ENCODE measurements at places on chromosomes 3 and 15.

GRCh38 chr15:97078591-97078990, 748.1 kb downstream of the NR2F2 start:
- DNase-seq, result no peak

DNA sequence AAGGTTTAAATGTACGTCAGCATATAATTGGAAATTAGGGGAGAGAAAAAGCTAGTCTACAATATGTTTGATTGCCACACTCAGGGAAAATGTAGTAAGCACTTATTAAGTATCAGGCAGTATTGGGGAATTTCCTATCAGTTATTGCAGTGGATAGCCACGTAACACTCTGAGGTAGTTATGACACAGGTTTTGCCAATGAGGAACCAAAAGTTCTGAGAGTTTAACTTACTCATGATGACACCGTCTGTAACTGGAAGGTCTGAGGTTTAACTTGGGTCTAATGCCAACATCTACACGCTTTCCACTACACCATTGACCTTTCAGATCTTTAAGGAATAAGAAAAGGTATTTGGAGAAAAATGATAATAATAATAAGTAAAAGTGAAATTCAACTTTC, 89.5 kb downstream of the ZMAT3 start:
- DNase-seq, result no peak

DNA sequence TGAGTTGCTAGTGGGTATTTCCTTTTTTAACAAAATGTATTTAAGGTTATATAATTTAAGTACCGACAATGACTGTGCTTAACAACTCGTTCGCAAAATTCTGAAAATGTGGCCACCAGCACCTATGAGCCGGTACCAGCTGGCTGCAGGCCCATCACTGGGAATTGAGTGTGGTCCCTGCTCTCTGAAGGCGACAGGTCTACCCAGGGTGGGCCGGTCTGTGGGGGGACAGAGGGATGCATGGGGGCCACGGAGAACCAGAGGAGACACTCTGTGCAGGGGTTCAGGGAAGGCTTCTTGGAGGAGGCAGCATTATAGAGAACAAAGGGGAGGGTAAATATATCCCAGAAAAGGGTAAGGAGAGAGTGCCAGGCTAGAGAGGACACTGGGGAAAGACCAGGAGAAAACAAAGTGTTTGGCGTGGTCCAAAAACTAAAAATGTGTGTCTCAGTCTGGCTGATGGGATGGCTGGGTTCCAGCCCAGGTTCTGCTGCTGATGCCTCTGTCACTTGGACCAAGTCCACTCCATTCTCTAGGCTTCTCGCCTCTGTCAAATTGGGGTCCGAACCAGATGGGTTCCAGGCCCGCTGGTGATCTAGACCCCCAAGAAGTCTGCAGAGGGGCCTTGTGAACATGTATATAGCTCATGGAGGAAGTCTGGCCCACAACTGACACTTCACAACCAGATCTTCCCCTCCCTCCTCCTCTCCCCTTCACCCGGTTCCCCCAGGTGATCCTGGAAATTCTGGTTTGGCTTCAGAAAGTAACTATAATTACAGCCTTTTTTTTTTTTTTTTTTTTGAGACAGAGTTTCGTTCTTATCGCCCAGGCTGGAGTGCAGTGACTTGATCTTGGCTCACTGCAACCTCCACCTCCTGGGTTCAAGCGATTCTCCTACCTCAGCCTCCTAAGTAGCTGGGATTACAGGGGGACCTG, 10.7 kb upstream of the CYP11A1 start:
- no peak for DNase-seq

DNA sequence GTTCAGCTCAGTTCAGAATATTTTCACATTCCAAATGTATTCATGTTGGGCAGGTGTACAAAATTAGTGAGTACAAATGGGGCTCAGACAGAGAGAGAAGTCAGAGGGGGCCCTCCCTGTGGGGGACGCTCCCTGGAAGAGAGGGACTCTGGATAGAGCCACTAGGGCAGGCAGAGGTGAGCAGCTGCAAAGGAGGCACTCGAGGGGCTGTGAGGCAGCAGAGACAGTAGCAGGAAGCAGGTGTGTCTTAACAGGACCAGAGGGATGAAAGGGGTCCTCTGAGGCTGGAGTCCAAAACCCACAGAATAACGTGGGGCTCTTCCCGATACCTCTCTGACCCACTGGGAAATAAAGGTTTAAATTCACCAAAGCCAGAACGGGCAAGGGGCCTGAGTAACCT, 127.1 kb downstream of the MEGF11 start:
- no peak for DNase-seq

- DNase-seq, result no peak
Observed at GRCh38 chr3:129662191-129662608, 55.7 kb upstream of the PLXND1 start.

DNA sequence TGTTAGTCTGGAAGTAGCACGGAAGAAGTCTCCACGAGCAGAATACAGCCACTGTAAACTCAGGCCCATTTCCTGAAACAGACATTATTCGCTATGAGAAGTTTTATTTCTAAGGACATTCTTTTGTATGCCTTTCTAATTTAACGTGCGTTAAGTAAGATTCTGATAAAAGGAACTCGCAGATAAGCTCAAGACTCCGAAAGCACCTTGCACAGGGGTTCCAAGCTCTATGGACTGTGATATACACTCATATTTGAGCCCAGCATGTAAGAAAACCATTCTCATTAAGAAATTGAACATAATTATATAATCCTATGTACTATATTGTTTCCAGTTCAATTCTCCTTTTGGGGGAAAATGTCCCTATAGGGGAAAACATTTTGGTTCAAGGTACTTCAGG, 28.4 kb downstream of the TFRC start:
- no peak for DNase-seq

DNA sequence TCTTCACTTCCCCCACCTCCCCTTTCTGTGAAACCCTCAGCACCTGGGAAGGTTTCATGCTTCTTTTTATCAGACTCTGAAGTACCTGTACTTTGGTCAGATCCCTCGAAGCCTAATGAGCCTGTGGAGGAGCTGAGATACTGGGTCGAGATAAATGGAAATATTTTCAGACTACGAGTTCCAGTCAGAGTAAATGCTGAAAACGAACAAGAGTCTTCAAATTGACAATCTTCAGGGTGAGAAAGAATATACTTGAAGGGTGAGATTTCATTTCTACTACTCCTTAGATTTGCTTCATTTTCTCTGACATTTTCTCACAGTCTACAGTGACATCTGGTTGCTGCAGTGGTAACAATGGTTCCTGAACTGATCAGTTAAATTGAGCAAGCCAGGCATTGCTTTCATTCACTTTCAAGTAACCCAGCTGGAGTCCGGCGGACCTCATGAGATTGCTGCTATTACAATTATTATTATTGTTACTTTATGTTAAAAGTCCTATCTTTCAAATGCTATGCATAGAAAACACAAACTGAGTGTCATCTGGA, 337.2 kb downstream of the VGLL3 start:
- no peak for DNase-seq

DNA sequence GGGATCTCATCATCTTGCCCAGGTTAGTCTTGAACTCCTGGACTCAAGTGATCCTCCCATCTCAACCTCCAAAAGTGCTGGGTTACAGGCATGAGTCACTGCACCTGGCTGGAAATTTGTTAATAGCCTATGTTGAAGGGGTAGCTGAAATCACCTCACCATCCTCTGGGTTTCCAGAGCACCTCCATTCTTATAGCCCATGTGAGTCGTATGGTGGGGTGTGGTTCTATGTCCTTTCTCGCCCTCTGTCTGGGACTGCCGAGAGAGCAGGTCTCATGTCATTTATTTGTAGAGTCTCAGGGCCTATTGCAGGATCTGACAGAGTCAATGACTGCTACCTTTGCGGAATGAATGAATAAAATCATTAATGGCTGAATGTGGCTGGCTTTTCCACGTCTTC, 20.9 kb downstream of the CEMIP start:
- no peak for DNase-seq

DNA sequence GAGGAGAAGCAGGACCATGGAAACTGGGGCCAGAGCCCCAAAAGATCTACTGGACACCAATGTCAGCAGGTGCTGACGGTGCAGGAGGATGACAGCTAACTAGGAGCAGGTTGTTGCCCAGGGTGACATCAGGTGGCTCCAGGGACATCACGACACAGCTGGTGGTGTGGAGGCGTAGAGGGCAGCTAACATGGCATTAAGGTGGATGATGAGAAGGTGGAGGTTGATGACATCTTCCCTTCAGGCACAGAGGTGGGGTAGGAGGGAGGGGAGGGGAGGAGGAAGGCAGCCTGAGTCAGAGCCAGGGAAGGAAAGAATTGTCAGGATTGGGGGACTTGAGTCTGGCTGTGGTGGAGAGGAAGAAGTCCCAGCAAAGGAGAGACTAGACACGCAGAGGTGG, 1.5 kb upstream of the EPHB1 start:
- DNase-seq, result no peak

DNA sequence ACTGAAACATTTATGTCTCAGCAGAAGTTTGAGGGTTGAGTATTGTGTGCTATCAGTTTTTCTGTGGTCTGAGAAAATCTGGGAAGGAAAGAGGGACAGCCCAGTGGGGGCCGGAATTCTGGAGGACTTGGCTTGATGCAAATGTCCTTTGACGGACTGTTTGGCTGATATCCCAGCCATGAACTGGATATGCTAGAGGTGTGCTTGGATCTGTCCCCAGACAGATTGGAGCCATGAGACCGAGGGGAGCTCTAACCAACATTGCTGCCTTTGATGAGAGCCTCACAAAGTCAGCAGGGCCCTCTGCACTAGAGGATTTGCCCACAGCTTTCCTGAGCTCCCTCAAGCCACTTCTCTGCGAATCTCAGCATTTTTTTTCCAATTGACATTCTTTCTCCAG, 405.6 kb downstream of the NTRK3 start:
- DNase-seq, result no peak

DNA sequence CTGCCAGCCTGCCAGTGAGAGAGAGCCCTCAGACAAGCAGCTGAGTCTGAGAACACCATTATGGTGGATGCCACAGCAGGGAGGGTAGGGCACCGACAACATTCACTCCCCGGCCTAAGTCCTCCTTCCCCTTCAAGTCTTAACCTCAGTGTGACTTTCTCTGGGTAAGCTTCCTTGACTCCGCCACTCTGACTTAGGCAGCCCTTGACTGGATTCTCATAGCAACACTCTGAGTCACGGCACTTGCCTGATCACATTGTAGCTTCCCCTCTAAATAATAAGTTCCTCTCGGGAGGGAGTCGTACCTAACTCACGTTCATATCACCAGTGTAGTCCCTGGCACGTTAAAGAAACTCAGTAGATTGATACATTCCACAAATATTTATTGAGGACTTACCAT, 180.5 kb downstream of the FOXB1 start:
- DNase-seq, result no peak

GRCh38 chr3:28940530-28940929, 340.3 kb upstream of the RBMS3 start:
- no peak for DNase-seq

DNA sequence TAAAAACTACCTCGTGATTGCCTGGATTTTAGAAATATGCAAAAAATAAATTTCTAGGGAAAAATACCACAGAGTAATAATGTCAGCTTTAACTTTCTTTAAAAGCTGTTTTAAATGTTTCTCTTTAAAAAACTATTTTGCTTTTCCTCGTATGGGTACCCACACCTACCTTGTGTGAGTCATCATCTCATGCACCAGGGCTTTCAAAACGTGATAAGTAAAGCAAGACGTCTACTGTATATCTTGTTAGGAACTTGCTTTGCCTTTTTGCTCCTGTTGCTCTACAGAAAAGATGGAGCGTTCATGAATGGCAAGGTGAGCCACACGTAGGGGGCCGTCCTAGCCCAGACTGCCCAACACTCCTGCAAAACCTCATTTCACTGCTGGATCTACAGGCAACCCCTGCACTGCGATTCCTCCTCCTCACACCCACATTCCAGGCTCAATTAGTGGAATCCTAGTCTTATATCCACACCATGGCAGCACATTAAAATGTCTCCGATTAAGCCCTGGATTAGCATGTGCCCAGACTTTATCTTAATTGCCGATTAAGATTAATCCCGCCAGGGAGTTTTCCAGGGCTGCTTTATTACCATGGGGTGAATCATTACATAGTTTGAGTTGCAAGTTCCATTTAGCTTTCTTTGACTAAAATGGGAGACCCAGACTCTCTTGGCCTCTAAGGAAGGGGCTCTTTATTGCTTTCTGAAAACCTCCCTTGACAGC, 293.6 kb upstream of the ICE2 start:
- DNase-seq, result no peak

DNA sequence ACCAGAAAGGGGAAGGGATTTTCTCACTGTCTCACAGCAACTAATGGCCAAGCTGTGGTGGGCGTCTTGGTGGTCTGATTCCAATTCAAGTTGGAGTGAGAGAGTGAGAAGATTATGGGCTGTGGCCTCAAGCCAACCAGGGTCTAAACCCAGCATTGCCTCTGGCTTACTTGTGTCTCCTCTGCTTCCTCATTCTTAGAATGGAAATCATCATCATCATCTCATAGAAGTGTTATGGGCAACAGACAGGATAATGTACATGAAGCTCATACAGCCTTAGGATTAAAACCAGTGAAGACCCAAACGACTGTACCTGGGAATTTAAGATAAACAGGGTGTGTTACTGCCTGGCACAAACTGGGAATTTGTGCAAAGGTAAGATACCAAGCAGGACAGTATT, 29.1 kb upstream of the IREB2 start:
- DNase-seq, result no peak

- DNase-seq, result no peak
Observed at GRCh38 chr15:84653584-84653909, 536 bp downstream of the WDR73 start.

All from stimulated activated CD8-positive, alpha-beta memory T cell treated with anti-CD3 and anti-CD28 coated beads, Interleukin-2, amount 100 ng/mL, for 48 hours (primary cell).